ENCODE measurements at places on chromosomes 1 and 21.

- no peak for DNase-seq
These were observed 1.4 kb upstream of the TNFRSF14 start for GRCh38 chr1:2554621-2555387.

DNA sequence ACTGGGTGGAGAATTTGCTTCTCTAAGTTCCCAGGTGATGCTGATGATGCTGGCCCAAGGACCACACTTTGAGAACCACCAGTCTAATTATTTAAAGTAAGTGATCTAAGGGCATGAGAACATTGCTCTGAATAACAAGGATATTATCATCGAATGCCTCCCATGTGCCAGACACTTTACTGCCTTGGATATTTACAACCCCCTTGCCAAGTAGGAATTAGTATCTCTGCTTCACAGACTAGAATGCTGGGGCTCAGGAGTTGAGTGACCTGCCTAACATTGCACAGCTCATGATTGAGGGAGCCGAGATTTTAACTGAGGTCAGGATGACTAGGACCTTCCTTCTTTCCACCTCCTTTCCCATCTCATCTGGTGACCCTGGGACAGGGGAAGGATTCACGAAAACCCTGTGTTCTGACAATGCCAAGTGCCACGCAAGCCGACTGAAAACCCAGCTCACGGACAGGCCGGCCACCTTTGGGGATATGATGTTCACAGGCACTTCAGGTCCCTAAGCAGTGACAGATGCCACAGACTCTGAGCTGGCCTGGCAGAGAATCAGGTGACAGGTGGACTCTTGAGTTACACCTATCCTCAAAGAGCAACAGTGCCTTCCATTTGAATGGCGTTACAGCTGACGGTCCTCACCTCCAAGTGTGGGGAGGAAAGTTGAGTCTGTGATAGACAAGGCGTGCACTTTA, 230.7 kb downstream of the TOMM20 start:
- DNase-seq = no peak

DNA sequence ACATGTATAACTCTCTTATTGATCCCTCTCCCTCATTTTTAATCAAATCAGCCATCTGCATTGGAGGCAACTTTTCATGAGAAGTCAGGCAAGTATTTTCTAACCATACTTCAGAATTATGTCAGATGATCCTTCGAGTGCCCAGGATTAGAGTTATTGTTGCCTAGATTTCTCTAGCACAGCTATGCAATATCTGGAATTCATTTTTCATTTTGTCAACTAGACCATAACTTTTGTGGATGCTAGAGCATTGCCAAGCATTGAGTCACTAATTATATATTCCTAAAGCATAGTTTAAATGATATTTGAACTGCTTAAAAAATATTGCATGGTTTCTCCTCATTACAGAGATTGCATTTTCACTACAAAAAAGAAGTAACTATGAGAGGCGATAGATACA, 21.2 kb downstream of the HFM1 start:
- DNase-seq = peak; percentile 62

- peak; percentile 60 for DNase-seq
These were observed 8.9 kb upstream of the VWA5B1 start for GRCh38 chr1:20281801-20282200.

Measured in AG10803 (cell line).